ENCODE measurements at places on chromosomes 4 and X. TPM values are rescaled to one million over a fixed set of nuclear protein-coding genes. Genes with fewer than 3 reads are reported as not detected.

DNA sequence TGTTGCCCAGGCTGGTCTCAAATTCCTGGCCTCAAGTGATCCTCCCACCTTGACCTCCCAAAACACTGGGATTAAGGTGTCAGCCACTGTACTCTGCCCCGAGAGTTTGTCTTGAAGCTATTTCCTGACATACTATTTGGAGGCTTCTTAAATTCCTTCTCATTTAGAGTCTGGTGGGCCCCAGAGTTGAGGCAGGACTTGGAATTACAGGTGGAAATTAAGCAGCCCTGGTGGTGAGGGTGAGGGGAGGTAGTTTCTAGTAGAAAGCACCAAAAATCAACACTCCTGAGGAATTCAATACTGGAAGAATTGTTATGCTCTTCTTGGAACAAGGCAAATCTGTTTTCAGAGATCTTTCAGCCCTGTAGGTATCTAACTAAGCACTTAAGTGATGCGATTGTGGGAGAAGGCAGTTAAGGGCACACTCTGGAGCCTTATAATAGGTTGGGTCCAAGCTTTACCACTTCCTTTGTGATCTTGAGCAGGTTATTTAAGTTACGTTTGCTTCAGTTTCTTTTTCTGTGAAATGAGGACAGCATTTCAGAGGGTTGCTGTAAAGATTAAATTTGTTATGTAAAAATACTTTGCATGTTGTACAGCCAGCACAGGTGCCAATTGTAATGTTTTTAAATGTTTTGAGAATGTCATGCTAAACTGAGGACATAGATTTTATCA lies 200.7 kb downstream of the SOWAHB start:
- no peak for DNase-seq
- no peak overlapping the region for H3K4me3 ChIP-seq
- no peaks in the 10 kb centered on the region for H3K27me3 ChIP-seq
- no peaks in the 10 kb centered on the region for H3K4me1 ChIP-seq

DNA sequence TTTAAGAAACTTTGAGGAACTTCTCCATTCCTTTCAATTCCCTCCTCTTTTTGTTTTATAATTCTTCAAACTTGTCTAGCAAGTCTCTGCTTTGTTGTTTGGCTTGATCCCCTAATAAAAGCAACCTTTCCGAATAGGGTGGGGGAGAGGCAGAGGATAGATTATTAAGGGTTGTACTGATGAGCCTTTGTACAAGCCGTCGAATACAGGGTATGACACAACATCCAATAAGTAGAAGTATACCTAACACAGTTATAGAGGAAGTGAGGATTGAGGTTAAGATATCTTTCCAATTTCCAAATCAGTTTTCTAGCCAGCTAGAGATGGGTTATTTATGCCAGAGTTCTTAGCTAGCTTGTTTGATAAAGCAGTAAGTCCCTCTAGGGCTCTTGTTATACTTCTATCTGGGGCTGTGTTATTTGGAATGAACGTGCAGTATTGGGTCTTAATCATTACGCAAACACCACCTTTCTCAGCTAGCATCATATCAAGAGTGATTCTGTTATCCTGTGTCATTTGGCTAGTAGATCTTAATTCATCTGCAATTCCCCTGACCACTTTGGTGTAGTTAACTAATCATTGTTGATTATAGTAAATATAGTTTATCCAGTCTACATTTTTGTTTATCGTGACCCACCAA lies 18.5 kb downstream of the METAP1 start:
- no peak for DNase-seq
- no peak overlapping the region for H3K27ac ChIP-seq
- H3K27me3 ChIP-seq = no peaks in the 10 kb centered on the region
- no peaks in the 10 kb centered on the region for H3K36me3 ChIP-seq
- no peaks in the 10 kb centered on the region for H3K4me1 ChIP-seq

DNA sequence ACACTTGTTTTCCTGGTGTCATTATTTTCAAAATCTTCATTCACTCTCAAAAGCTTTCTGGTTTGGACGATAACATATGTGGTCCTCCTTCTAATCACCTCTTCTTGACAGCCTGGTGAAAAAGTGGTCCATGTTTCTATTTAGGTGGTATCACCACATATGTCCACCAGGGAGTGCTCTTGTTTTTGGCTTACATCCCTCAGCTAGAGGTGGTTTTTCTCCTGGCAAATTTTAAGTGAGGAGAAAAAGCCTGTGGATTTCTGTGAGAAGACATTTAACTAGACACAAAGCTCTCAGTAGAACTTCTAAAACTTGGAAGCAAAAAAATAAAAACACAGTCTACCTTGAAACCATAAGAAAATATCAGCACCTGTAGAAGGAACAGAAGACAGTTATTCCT lies 58.0 kb upstream of the FRMPD4 start:
- no peaks in the 10 kb centered on the region for H3K4me1 ChIP-seq
- H3K27ac ChIP-seq = no peak overlapping the region
- no peak for DNase-seq
- H3K36me3 ChIP-seq = no peaks in the 10 kb centered on the region
- H3K27me3 ChIP-seq = peaks cover 36% of the 10 kb centered on the region

- H3K36me3 ChIP-seq = no peaks in the 10 kb centered on the region
- no peak overlapping the region for H3K27ac ChIP-seq
- no peaks in the 10 kb centered on the region for H3K4me1 ChIP-seq
- H3K4me3 ChIP-seq = no peak overlapping the region
- no peak for DNase-seq
- no peaks in the 10 kb centered on the region for H3K27me3 ChIP-seq
These were observed 27.5 kb downstream of the RUFY3 start for GRCh38 chr4:70749313-70749712.

DNA sequence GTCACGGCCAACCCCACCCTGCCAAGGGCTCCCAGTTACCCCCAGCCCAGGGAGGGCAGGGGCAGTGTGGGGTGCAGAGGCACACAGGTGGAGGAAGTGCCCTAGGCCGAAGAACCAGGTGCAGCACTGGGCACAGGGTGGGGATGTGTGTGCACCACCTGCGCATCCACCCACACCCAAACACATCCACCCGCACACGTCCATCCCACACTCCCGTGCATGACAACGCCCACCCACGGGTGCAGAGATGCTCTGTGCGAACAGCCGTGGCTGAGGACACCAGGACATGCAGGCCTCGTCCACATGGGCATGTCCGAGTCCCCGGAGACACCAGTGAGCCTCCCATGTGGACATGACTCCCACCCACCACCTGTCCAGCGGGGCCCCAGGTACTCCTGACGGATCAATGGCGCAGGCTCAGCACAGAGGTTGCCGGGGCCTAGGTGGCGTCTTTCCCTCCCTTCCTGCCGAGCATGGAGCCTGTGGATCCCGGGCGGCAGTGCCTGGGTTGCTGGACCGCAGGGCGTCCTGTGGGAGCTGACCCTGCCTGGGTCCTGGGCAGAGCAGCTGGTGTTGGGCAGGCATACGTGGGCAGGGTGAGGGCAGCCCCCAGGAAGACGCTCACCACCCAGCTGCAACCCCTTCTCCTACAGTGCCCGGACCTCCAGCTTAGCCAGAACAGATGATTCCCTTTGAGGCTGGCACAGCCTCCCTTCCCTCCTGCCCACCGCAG lies 19.6 kb downstream of the CTBP1 start:
- H3K4me3 ChIP-seq = no peak overlapping the region
- H3K36me3 ChIP-seq = no peaks in the 10 kb centered on the region
- no peaks in the 10 kb centered on the region for H3K27me3 ChIP-seq

DNA sequence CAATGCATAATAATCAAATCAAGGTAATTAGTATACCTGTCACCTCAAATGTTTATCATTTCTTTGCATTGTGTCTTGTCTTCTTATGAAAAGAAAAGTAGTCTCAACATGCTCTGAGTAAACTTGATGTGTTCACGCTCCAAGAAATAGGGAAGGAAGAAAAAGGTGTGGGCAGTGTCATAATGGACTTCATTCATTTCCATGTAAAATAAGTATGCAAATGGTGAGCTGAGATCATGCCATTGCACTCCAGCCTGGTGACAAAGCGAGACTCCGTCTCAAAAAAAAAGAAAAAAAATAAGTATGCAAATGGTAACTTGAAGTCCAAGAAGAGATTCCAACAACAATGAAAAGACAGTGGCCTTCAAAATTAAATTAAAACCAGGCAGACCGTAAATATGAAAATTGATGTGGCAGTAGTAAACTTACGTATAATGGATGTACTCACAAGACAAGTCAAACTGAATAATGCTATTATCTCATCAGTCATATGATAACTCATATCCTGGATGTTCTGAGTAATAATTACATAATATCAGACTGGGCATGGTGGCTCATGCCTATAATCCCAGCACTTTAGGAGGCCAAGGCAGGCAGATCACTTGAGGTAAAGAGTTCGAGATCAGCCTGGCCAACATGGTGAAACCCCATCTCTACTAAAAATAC lies 6.0 kb upstream of the CWH43 start:
- H3K4me3 ChIP-seq = no peak overlapping the region
- H3K4me1 ChIP-seq = no peaks in the 10 kb centered on the region
- no peaks in the 10 kb centered on the region for H3K27me3 ChIP-seq
- H3K27ac ChIP-seq = no peak overlapping the region
- no peaks in the 10 kb centered on the region for H3K36me3 ChIP-seq

Gene AP1S2
- 36.7 TPM for total RNA-seq
